ENCODE measurements at places on chromosomes 4 and X.

DNA sequence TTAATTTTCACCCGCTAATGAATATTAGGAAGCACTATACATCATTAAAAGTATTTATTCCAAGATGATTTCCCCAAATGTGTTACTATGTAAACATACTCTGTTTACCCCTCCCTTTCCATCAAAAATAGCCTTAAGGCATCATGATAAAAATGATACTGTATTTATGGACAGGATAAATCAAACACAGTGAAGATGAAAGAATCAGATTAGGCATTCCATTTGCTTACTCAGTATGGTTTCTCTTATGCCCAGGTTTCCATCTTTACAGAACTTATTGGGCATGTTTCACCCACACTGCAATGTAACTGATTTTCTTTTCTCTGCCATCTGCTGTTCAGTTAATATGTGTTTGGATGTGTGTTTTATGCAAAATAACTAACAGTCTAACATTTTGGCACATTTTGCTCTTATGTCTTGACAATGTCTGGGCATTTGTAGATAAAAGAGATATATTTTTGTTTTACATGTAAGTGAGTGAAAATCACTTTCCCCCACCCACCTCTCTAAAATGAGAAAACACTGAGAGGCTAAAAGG lies 445.2 kb downstream of the RPA4 start:
- no peak for DNase-seq

DNA sequence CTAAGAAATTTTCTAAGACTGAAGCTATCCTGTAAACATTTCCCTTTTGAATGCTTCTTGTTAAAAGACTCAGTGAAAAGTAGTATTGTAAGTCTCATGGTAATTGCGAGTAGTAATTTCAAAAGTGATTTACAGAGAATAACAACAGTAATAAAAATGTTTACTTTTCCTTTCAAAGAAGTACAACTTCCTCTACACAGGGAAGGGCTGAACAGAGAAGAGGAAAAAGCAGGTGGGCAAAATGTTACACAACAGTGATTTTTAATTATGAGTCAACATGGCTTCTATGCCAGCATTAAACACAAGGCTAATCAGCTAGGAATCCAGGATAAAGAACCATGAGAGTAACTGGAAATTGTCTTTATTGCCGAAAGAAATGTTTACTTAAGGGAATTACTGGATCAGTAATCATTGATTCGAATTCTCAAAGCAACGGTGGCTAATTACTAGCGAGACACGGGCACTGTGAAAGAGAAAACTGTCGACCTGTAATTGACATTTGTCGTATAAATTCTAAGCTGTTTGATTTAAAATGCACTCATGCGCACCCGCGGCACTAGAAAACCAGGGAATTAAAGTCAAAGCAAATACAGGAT lies 15.4 kb downstream of the UTP3 start:
- DNase-seq: no peak

GRCh38 chrX:46185923-46186810 lies 359.1 kb downstream of the ZNF674 start:
- DNase-seq: no peak

GRCh38 chr4:186957952-186958555 lies 234.4 kb upstream of the FAT1 start:
- no peak for DNase-seq

GRCh38 chrX:39574178-39574577 lies 523.6 kb downstream of the BCOR start:
- no peak for DNase-seq

DNA sequence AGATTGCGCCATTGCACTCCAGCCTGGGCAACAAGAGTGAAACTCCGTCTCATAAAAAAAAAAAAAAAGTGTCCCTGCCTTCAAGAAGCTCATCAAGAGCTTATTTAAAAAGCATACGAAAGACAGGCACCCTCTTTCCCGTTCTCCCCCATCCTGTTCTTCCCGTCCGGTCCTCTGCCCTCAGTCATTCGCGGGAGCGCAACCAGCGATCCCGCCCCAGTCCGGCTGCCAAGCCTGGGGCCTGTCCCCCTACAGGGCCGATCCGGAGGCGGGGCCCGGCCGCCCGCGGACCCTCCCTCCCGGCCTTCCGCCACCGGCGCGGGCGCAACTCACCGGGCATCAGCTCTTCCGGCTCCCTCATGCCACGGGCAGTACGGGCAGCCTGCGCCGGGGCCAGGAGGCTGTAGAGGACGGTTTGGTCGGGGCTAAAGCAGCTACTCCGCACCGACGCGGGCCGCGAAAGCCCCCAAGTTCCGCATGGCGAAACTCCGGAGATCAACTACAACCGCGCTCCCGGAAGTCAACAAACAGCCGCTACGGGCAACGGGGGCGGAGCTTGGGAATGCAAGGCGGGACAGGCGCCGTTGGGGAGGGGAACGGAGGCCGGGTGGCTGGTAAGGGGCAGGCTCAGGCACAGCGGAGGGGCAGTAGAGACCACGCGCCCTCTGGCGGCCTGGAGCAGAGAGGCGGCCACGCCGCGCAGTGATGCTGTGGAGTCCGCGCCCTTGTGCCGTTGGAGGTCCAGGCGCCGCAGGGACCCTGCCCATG lies at the start of gene RPGR:
Gene RPGR (minus strand): TSS at position 503 of the 768 bp plus-strand sequence. CDS start 142 bp downstream, at position 361.
- peak; percentile 84 for DNase-seq

DNA sequence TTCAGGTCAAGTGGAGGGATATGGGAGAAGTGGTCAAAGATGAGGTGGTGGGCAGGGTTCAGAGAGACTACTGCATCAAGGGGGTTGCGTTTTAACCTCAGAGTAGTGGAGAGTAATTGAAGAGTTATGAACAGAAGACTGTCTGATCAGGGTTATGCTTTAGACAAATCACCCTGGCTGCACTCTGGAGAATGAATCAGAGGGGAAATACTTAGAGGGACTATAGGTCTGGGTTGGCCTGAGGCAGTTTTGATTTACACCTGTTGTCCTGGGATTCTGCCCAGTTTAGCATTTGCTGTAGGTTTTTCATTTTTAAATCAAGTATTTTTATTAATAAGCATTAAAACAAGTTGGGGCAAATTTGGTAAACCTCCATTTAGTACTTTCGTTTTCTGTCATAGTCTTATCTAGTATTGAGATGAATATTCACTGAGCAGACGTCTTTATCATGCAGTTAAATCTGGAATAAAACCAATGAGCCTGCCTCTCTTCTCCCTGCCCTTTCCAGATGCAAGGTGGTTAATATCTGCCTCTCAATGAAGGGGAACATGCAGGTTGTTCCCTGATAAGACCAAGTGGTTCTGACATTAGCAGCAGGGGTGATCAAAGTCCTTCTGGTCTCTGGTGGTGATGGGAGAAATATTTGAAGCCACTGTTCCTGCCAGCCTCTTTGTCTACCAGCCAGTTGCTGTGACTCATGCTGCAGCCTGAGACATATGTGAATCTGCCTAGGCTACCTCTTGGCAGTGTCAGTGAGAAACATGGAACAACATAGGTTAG lies 116.0 kb upstream of the RPS6KA3 start:
- no peak for DNase-seq

- DNase-seq: no peak
These were observed 239.6 kb upstream of the TRAM1L1 start for GRCh38 chr4:117324851-117325491.

DNA sequence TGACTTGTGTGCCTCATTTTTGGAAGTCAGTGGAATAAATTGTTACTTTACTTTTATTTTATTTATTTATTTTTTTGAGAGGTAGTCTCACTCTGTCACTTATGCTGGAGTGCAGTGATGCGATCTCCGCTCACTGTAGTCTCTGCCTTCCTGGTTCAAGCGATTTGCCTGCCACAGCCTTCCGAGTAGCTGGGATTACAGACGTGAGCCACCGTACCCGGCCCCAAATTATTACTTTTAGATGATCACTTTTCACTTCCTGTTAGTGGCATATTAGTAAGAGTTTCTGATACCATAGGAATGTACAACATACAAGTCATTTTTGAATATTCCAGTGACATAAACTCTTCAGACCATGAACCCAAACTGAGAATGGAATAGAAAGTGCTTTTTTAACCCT lies 611.0 kb upstream of the MAGEB2 start:
- no peak for DNase-seq

GRCh38 chrX:133789829-133790228 lies 195.6 kb downstream of the GPC3 start:
- no peak for DNase-seq

GRCh38 chr4:16608123-16608522 lies 290.3 kb downstream of the LDB2 start:
- DNase-seq: no peak

DNA sequence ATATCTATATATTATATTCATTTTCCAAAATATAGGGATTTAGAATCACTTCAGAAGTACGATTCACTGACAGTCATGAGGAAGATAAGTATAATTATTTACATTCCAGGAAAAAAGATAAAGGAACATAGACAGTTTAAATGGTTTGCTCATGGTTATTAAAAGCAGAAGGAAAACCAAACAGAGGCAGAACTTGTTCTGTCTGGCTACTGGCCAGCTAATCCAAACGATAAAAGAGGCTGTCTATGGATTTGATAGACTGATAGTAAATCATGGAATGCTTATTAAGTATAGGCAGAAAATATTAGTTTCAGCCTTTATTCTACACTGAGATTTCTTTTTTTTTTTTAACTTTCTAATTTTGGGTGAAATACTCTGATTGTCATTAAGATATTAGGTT lies 50.2 kb downstream of the RPGR start:
- no peak for DNase-seq

GRCh38 chr4:94497690-94498089 lies 45.9 kb downstream of the PDLIM5 start:
- DNase-seq: no peak

GRCh38 chr4:3344104-3344503 lies 51.3 kb downstream of the RGS12 start:
- no peak for DNase-seq

DNA sequence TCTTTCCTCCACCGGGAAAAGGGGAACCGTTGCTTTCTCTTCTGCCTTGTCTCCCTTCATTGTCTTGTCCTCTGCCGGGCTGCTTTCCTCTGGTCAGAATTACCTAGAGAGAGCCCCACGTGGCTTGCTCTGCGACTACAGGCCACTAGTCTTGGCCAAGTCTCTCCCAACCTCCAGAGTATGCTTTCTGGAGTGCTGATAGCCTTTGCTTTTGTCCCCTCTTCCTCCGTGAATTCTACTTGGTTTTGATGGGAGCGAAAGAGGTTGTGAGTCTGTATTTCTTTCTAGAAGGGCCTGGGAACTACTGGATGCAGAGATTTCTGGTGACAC lies 5.3 kb upstream of the POU4F2 start:
- DNase-seq: no peak
